Activated B cell treated with CpG ODN at 0.5 μM for 24 hours (primary cell): ENCODE measurements at places on chromosomes 11 and 22. TPM values are rescaled to one million over a fixed set of nuclear protein-coding genes. Genes with fewer than 3 reads are reported as not detected.

The SMCO4 gene
- 3.2 and 4.6 TPM in 2 replicates for total RNA-seq

The APLP2 gene
- total RNA-seq: 47.7 and 50.8 TPM in 2 replicates

The LRRC51 gene
- total RNA-seq: 4.1 and 4.5 TPM in 2 replicates

The RCOR2 gene
- not detected in 2 replicates for total RNA-seq

The UPK3A gene
- 1.4 and 1.6 TPM in 2 replicates for total RNA-seq

The ART5 gene
- not detected in 2 replicates for total RNA-seq

The C11orf65 gene
- total RNA-seq: 0.69 and 1.7 TPM in 2 replicates

The PNPLA3 gene
- 0.33 TPM in 1 of 2 replicates, not detected in the other for total RNA-seq

The CAVIN3 gene
- 0.55 TPM in 1 of 2 replicates, not detected in the other for total RNA-seq

The SCARF2 gene
- 0.12 and 0.18 TPM in 2 replicates for total RNA-seq

The H19 gene
- total RNA-seq: not detected in 2 replicates

The TEX54 gene
- 0.55 TPM in 1 of 2 replicates, not detected in the other for total RNA-seq

The KCNC1 gene
- total RNA-seq: not detected in 2 replicates

The LARGE2 gene
- 47.4 and 59.7 TPM in 2 replicates for total RNA-seq

The TUB gene
- total RNA-seq: not detected in 2 replicates

The THY1 gene
- total RNA-seq: not detected in 2 replicates

The UBQLNL gene
- 0.29 and 0.34 TPM in 2 replicates for total RNA-seq

The GRAMD1B gene
- total RNA-seq: 12.4 and 15.0 TPM in 2 replicates

The DERL3 gene
- total RNA-seq: 15.4 and 18.3 TPM in 2 replicates

The TRIM51 gene
- not detected in 2 replicates for total RNA-seq

The APBB1 gene
- 20.6 and 22.1 TPM in 2 replicates for total RNA-seq

The LRP4 gene
- total RNA-seq: 0.16 TPM in 1 of 2 replicates, not detected in the other

The DUSP18 gene
- 12.0 and 13.5 TPM in 2 replicates for total RNA-seq

The APOL5 gene
- total RNA-seq: not detected in 2 replicates

The ATG2A gene
- 31.2 and 35.0 TPM in 2 replicates for total RNA-seq

The SLC5A1 gene
- not detected in 2 replicates for total RNA-seq

The KCNQ1OT1 gene
- 0.88 and 1.2 TPM in 2 replicates for total RNA-seq

The KCNK4 gene
- total RNA-seq: 0.24 and 0.44 TPM in 2 replicates

The ADSL gene
- total RNA-seq: 102 and 109 TPM in 2 replicates

The PANX3 gene
- total RNA-seq: not detected in 2 replicates

The OTOG gene
- total RNA-seq: not detected in 2 replicates

The CD248 gene
- total RNA-seq: 0.22 TPM in 1 of 2 replicates, not detected in the other

The SOX10 gene
- total RNA-seq: not detected in 2 replicates

The ME3 gene
- 0.71 and 1.3 TPM in 2 replicates for total RNA-seq

The OR51E2 gene
- not detected in 2 replicates for total RNA-seq

The ACRV1 gene
- not detected in 2 replicates for total RNA-seq

The OR52I1 gene
- not detected in 2 replicates for total RNA-seq

The TMEM191C gene
- 1.3 and 1.5 TPM in 2 replicates for total RNA-seq

The WNT11 gene
- 0.16 and 0.37 TPM in 2 replicates for total RNA-seq

The CD3G gene
- 0.20 TPM in 1 of 2 replicates, not detected in the other for total RNA-seq

The CD3D gene
- 1.8 TPM in 1 of 2 replicates, not detected in the other for total RNA-seq

The MS4A4A gene
- total RNA-seq: 0.20 and 1.4 TPM in 2 replicates

The OR8G5 gene
- total RNA-seq: not detected in 2 replicates

The CCDC116 gene
- total RNA-seq: 1.0 and 1.2 TPM in 2 replicates

The MCAM gene
- 0.15 and 0.20 TPM in 2 replicates for total RNA-seq

The TNNT3 gene
- total RNA-seq: 2.9 and 3.5 TPM in 2 replicates

The AMPD3 gene
- total RNA-seq: 99.5 and 116 TPM in 2 replicates

The OR51B6 gene
- not detected in 2 replicates for total RNA-seq

The TMEM191B gene
- 2.5 and 3.0 TPM in 2 replicates for total RNA-seq

The TBX1 gene
- not detected in 2 replicates for total RNA-seq

The SAA1 gene
- not detected in 2 replicates for total RNA-seq

The FGF19 gene
- not detected in 2 replicates for total RNA-seq

The GSTP1 gene
- 331 and 362 TPM in 2 replicates for total RNA-seq

The OR51B2 gene
- not detected in 2 replicates for total RNA-seq

The SMTNL1 gene
- not detected in 2 replicates for total RNA-seq
